ENCODE measurements at places on chromosomes 2 and 18.

DNA sequence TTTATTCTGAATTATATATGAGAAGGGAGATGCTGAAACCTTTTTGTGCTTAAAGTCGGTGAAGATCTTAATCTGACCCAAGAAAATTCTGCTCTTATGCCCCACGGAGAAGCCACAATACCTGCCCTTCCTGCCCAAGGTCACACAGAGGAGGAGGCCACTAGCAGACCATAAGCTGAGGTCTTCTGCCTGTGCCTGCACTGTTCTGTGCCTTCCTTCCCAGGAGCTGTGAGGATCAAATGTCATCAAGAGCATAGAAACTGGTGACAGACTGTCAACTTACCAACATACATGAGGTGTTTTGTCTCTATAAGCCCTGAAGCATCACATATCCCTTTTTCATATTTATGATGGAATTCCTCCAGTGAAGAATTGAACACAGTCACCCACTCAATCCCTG lies 233.3 kb downstream of the C1D start:
- no peak for DNase-seq

DNA sequence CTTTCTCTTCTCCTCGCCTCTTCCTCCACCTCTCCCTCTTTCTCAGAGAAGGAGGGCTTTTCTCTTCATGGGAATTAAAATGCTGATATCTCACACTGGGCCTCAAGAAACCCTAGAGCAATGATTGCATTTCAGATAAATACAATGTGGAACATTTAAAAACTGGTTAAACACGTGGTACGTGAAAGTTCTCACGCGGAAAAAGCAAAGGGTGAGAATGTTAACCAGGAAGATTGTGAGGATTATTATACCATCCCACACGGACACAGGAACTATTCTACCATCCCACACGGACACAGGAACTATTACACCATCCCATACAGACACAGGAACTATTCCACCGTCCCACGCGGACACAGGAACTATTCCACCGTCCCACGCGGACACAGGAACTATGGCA lies 182.4 kb downstream of the TMEM18 start:
- DNase-seq = no peak

GRCh38 chr2:146576339-146577111 lies 1268.3 kb upstream of the ACVR2A start:
- no peak for DNase-seq

DNA sequence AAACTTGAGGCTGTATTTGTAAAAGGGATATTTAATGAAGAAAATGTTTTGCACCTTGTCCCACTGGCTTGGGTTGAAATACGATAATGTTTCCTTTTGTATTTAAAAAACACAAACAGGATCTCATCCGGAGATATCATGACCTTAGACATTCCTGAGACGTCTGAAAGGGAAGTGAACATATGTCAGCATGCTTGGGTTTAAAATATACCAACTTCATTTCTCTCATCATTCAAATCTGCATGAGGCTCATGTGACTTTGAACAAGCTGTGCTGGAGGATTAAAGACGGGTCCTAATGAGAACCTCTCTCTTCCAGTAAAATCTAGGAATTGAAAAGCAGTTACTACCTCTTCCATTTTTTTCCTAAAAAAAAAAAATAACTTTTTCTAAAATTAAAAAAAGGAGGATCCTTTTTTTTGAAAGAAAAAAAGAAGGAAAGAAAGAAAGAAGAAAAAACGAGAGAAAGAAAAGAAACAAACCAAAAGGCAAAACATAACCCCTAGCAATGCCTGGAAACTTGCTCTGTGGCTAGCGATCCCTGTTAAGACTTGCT lies 106.8 kb upstream of the ZFP36L2 start:
- DNase-seq = no peak

- DNase-seq = no peak
These were observed 3.9 kb downstream of the CHST10 start for GRCh38 chr2:100413571-100413970.

DNA sequence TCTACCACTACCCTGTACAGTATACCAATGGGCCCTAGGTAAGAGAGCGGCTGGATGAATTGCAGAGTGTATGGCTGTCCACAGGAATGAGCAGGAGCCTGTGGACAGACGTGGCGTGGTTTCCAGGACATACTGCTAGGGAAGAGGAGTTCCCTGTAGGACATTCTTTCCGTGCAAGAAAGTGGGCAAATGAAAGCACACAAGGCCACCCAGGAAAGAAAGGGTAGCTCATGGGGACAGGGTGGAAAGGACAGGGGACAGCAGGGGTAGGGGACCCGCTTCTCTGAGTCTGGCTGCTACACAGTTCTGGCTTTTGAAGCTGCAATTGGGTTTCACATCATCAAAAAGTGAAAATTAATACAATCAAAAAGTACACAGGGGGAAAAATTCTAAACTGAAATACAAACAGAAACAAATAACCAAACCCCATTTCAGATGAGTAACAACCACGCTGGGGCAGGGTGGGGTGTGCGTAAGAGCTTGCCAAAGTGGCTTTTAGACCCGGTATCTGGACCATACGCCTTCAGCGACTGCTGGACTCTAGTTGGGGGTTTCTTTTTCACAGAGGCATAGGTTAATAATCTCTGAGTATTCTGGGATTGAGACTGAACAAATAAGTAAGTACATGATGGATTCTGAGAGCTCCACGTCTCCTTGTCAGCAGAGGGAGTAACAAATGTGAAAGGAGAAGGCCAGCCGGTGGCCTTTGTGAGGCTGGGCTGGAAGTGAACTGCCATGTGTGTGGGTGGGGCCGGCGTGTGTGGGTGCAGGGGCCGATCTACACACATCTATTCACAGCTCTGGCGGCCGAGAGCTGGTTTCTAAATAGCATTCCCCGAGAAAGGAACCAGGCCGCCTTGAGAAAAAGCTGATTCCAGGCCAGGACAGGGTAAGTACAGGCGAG lies 84.0 kb downstream of the HDAC4 start:
- no peak for DNase-seq

DNA sequence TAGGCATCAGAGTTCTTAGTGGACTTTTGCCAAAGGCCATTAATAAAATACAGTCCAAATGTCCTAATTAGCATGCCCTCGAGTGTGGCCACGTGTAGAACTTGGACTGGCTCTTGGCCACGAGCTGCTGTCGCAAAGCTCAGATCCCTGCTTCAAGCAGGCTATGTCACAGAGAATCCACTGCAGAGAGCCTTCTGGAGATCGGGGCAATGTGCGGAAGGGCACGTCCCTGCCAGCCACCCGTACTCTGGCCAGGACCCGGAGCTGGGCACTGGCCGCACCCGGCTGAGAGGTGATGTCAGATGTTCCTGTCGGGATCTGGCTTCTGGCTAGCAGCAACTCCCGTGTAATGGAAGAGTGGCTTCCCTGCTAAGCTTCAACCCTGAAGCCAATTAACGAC lies 432.7 kb upstream of the ID2 start:
- DNase-seq = no peak

DNA sequence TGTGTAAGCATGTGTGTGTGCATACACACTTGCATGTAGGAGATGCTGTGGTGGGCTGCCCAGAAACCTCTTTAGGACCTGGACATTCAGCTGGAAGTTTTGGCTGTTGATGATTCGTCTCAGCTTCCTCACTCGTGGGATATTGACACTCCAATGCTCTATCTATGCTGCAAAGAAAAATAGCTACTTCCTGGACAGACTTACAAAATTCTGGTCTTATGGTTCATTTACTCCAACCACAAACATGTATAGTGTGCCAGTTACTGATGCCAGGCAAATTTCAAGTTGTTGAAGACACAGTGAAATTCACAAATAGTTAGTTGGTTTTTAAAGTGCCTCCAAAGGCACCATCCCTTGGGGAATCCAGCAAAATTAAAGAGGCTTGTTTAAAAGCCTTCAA lies 882.6 kb downstream of the CPS1 start:
- DNase-seq = no peak

- no peak for DNase-seq
These were observed 41.8 kb downstream of the TMEM163 start for GRCh38 chr2:134676960-134677359.

- no peak for DNase-seq
These were observed 39.3 kb downstream of the C1QL2 start for GRCh38 chr2:119119076-119119785.

- DNase-seq = no peak
These were observed 79.5 kb downstream of the EVA1A start for GRCh38 chr2:75480971-75481836.

DNA sequence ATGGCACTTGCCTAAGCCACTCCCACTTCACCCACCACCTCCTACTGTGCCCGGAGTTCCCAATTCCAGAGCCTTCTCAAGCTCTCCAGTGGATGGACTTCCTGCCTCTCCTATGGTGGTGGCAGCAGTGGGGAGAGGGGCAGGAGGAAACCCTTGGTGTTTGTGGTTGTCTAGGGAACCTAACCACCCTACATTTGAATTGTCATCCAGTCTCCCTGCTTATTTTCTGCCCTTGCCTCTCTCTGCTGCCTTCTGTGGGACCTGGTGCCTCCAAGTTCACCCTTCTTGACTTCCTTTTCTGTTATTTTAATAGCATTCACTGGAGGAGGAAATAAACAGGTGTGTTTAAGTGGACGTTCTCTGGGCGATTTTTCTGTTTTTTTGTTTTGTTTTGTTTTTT lies 50.0 kb upstream of the HPCAL1 start:
- DNase-seq = no peak

GRCh38 chr2:148044322-148044721 lies 23.4 kb downstream of the MBD5 start:
- no peak for DNase-seq

DNA sequence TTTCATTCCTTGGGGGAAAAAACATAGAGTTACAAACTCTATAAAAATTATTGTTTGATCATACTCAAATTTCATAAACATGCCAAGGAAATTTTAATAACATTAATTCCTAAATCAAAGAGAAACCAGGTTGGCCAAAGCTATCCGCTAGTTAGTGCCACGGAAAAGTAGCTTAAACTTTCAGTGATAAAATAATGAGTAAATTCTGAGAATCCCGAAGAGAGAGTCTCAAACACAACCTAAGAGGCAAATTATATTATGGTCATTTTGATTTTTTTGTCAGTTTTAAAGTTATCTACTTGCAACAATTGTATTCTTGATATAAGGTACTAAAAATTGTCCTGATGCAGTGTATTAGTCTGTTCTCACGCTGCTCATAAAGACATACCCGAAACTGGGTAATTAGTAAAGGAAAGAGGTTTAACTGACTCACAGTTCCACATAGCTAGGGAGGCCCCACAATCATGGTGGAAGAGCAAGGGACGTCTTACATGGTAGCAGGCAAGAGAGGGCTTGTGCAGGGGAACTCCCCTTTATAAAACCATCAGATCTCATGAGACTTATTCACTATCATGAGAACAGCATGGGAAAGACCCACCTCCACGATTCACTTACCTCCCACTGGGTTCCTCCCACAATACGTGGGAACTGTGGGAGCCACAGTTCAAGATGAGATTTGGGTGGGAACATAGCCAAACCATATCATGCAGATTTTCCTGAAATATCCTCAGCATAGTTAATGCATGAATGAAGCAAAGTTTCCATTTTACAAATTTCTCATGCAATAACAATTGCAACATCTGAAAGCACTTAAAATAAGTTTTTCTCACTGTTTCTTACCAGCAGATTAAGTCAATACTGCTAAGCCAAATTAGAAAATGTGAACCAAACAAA lies 205.9 kb upstream of the STK17B start:
- DNase-seq = peak; percentile 45

DNA sequence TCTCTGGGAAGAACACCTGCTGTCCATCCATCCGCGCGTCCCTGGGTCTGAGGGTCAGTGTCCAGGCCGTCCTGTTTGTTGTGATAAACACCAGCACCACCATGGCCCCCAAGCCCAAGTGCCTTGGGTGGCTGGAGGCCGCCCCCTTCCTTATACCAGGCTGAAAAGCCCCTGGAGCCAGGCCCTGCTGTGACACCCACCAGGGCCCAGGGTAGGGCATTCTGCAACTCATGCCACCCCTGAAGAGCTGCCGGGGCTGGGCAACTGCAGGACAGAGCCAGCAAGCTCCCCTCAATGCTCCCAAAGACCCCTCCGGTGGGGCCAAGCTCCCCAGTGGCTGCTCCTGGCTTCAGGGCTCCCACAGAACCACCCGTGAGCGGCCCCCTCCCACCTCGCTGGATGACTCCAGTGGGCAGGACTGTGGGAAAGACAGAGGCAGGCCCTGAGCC lies 31.9 kb upstream of the SNED1 start:
- DNase-seq = no peak

GRCh38 chr2:231554748-231555545 lies 24.7 kb upstream of the NMUR1 start:
- DNase-seq = peak; percentile 7

DNA sequence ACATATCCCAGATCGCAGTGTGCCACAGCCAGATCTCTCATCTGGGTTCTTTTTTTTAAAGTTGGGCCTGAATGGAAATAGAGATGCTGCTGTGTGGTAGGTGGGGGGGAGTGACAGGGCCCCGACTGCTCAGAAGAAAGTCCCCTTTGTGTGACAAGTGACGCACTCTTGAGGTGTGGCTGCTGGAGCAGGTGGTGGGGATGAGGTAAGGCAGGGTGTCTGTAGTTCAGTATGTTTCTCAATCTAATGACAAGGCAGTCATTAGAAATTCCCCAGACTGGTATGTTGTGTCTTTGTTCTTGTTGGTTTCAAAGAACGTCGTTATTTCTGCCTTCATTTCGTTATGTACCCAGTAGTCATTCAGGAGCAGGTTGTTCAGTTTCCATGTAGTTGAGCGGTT lies 128.8 kb upstream of the TACR1 start:
- DNase-seq = no peak

GRCh38 chr2:128323555-128323931 lies 4.9 kb upstream of the HS6ST1 start:
- DNase-seq = no peak

GRCh38 chr2:19102696-19103423 lies 255.6 kb downstream of the OSR1 start:
- DNase-seq = no peak

DNA sequence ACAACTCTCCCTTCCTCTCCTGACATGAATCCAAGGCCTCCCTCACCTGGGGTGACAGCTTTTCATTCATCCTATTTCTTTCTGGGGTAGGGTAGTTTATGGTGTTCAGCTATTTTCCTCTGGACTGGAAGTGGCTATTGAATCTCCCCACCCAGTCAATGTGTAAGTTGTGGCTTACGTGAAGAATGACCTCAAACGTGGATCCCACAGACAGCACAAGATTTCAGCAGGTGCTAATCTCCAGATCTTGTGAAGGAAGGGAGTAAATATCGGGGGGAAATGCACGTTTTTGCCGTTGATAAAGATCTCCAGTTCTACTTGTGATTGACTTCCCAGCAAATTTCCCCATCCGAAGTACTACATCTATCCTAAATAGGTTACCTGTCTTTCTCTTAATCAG lies 71.4 kb upstream of the THOC1 start:
- no peak for DNase-seq

DNA sequence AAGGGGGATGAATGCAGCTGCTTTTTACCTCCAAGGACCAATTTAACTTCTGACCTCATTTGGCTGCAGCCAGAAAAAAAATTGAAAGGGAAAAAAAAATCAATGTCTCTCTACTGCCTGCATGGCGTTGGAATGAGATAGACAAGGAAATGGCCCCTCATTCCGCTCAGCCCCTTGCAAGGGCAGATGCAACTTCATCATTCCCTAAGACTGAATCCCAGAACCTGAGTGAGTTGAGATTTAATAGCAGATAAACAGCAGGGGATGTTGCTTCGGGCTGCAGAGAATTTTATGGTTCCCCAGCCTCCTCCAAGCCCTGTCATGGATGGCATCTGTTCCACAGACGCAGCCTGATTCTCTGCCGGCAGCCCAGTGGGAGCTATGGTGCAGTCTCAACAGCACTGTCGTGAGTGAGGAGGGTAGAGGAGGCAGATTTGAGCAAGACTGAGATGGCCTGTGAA lies 49.0 kb downstream of the CAPN13 start:
- no peak for DNase-seq

Measured in AG09309 (cell line).